ENCODE measurements at places on chromosomes 7 and 10.

DNA sequence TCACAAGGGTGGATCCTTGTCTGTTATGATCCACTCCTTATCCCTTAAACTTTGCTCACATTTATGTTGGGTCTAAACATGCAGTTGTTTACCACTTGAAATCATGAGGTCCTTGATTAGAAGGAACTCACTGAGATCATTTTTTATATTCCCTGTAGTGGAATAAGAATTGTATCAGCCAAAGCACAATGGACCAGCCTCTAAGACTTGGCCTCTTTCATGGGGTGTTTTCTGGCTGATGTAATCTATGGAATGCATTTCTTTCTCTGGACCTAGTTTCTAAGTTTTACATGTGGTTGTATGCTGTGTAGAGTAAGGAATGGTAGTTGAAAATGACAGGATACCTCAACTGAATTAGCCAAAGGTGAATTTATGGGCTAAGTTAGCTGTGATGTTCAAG lies 376.6 kb downstream of the SORCS3 start:
- DNase-seq: no peak

DNA sequence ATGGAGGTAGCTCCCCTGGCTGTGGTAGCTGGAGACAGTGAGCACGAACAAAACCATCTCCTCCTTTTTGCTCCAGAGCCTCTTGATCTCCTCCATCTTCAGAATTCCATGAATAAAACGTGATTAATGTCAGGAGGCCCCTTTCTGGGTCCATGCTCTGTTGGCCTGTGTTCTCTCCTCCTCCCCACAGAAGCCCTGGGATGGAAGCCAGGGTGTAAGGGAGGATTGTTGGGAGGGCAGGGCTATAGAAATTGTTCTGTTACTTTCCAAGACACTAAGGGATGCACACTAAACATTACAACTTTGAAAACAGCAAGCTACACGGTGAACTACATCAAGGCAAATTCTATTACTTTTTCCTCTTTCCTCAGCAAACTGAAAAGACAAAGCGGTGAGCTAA lies 96.3 kb downstream of the RNF216 start:
- no peak for DNase-seq

DNA sequence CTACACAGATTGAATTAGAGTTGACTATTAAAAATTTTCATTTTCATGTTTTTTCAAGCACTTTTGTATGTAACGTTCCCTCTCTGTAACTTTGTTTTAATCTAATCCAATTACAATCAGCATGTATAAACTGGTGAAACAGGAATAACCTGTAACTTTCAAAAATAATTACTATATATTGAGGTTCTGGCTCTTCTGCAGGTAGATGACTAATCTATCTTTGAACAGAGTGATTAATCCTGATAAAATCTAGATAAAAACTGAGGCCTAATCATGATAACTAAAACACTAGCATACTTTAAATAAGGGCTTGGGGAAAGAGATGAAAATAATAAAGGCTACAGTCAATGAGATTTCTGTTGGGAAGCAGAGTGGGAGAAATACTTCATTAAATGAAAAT lies 101.6 kb upstream of the KCND2 start:
- no peak for DNase-seq

DNA sequence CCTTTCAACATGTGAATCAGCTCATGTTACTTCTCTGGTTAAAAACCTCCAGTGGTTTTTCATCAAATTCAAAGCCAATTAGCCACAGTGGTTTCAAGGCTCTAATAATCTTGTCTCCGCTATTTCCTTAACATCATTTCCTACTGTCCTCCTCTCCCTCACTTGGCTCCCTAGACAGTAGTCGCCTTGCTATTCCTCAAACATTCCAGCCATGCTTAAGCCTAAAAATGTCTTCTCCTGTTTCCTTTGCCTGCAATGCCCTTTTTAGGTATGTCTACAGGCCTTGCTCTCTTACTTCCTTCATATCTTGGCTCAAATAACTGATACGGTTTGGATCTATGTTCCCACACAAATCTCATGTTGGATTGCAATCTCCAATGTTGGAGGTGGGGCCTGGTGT lies 779.4 kb upstream of the LRRN3 start:
- no peak for DNase-seq

DNA sequence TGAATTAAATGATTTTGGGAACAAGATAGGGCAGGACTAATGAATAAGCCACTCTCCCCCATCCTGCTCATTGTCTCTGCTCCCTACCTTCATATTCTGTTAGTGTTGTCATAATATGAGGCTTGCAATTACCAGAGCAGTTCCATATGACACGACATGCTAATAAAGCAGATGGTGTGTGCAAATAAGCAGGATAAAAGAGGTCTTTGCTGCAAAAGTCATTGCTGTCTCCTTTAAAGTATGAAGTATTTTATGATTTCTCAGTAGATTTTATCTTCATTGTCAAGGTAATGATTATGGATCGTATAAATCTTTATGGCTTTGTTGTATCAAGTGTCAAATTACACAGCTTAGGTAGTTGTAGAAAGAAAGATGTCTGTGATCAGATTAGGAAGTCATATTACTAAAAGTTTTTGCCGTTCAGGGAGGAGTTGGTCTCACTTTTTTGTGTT lies 114.8 kb downstream of the SDK1 start:
- no peak for DNase-seq

GRCh38 chr10:124285587-124286527 lies 132.9 kb downstream of the OAT start:
- no peak for DNase-seq

DNA sequence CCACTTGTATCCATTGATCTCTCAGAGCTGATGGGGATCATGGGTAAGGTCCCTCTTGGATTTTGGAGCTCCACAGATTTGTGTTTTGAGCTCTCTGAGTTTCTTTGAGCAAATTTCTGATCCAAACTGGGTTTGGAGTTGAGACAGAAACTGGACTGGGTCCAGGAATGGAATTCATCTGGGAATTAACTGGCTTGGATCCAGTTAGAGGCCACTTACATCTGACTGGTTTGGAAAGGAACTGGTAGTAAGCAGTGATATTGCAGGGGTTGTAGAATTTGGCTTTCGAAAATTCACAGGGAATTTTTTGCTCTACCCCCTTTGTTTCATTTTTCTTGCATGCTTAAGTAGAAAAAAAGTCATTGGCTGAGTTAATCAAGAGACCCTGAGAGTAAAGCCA lies 245.6 kb downstream of the SEMA3D start:
- no peak for DNase-seq

DNA sequence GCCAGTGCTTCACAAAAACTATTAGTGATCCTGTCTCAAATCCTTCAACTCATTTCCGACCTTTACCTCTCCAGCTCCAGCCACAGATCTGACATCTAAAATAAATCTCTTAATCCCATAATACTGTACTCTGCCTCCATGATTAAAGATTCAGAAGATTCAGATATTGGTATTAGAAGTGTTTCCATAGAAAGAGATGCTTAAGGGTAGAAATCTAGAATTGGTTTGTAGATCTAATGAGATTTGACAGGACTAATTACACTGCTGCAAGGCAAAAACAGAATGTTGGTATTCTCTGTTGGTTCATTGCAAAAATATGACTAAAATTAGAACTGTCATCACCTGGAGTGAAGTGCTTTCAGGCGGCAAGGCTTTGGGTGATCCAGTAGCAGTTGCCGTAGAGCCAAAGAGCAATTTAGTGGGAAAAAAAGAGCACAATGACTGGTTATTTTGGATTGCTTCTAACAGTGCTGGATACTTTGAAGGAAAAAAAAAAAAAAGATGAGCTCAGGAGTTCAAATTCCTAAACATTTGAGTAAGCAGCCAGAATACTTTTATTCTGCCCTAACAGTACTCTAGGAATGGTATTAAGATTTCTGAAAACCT lies 940.1 kb upstream of the SORCS1 start:
- DNase-seq: no peak

DNA sequence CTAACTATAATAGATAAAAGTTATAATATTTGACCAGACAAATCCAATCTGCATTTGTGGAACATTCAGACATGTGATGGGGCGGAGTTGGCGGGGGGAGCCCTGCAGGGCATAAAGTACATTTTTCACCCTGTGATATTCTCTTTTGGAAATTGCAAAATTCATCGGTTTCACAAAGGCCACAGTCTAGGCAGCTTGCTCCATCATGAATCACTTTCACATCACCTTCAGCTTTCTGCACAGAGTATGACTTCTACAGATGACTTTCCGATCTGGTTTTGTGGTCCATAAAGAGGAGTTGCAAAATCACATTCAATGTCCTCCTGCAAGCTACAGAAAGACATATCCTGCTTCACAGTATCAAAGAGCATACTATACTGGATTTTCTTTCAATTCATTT lies 51.4 kb upstream of the APBB1IP start:
- DNase-seq: no peak

DNA sequence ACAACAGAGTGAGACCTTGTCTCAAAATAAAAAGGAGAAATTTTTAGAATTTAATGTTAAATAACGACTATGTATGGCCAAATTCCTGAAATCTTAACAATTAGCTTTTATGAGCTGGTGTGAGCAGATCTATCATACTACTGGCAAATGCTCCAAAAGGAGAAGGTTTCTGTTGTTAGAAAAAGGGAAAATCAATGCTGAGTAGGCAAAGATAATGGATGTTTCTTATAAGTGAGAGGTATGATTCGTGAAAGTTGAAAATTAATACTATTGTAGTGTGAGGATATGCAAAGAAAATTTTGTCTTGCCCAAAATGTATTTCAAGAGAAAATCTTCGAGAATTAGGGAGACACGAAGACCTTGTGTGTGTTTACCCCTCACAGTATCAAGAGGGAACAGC lies 40.8 kb upstream of the CUL1 start:
- no peak for DNase-seq

DNA sequence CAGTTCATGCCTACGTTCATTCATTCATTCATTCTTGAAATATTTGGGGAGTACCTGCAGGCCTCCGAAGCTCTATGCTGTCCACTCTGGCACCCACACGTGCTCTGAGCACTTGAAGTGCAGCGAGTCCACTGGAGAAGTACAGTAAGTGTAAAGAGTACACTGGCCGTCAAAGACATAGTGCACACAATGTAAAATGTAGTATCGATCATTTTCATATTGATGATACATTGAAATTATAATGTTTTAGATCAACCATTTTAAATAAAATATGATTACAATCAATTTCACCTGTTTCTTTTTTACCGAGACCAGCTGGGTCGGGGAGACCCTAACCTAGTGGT lies 37.0 kb upstream of the PURB start:
- no peak for DNase-seq

Measured in CD4-positive, alpha-beta T cell treated with Interleukin-4 for 4 hours (primary cell).